CD8-positive, alpha-beta memory T cell (primary cell): ENCODE measurements at places on chromosomes 7 and 10.
A peak's percentile ranks its signal among the peaks of the same experiment; 100 is the strongest.

DNA sequence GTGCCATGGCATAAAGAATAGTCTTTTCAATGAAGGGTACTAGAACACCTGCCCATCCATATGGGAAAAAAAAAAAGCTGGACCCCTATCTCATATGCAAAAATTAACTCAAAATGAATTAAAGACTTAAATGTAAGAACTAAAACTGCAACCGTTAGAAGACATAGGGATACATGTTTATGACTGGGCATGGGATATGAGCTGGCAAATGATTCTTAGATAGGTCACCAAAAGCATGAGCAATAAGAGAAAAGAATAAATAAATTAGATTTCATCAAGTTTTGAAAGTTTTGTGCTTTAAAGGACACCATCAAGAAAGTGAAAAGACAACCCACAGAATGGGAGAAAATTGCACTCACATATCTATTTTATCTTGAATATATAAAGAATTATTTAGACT, 222.0 kb downstream of the ADK start:
- H3K27me3 ChIP-seq: no peaks in the 10 kb centered on the region
- H3K4me1 ChIP-seq: no peaks in the 10 kb centered on the region
- H3K4me3 ChIP-seq: no peak overlapping the region
- H3K36me3 ChIP-seq: no peaks in the 10 kb centered on the region

GRCh38 chr7:118496138-118496644, 271.7 kb downstream of the ANKRD7 start:
- H3K4me3 ChIP-seq: no peak overlapping the region
- no peaks in the 10 kb centered on the region for H3K4me1 ChIP-seq
- DNase-seq: no peak

- H3K27ac ChIP-seq: no peak overlapping the region
- no peaks in the 10 kb centered on the region for H3K36me3 ChIP-seq
- H3K4me3 ChIP-seq: no peak overlapping the region
- H3K27me3 ChIP-seq: no peaks in the 10 kb centered on the region
Measured at GRCh38 chr7:13032084-13032483, 344.7 kb downstream of the ARL4A start.

- H3K27ac ChIP-seq: peak overlapping the region; percentile 40
- no peaks in the 10 kb centered on the region for H3K36me3 ChIP-seq
- peaks cover 83% of the 10 kb centered on the region for H3K4me1 ChIP-seq
- peak; percentile 79 for DNase-seq
- H3K27me3 ChIP-seq: no peaks in the 10 kb centered on the region
- peak overlapping the region; percentile 40 for H3K4me3 ChIP-seq
Measured at GRCh38 chr7:8125680-8126444, 136.1 kb downstream of the ICA1 start.

DNA sequence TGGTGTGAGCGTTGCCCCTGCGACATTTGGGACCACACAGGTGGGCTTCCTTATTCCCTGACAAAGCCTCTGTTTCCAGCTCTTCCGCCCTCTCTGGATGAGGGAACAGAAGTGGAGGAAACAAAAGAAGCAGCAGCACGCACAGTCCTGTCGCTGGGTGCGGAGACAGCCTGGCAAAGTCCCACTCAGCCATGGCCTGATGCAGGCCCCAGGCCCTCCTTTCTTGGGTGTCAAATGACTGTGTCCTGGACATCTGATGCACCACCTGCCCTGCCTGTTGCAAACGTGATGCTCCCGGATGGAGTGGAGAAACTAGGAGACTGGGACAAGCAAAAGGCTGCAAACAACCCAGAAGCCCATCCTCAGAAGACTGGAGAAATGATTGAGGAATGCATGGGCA, 20.7 kb downstream of the ZMIZ2 start:
- no peaks in the 10 kb centered on the region for H3K27me3 ChIP-seq
- H3K36me3 ChIP-seq: peaks cover 25% of the 10 kb centered on the region
- H3K27ac ChIP-seq: no peak overlapping the region
- H3K4me1 ChIP-seq: peaks cover 32% of the 10 kb centered on the region

DNA sequence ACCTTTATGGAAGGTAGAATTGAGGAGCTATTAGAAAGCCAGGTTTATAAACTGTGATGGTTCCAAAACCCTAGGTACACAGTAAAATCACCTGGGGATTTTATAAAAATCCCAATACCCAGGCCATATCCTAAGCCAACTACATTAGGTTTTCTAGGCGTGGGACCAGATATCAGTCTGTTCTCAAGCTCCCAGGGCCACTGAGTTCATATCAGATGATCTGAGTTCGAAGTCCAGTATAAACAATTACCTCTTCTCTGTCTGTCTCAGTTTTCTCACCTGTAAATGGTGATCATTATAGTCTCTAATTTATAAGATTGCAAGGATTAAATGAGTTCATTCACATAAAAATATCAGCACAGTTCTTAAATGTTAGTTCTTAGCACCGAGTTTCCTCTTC, 60.6 kb downstream of the CAV1 start:
- H3K36me3 ChIP-seq: no peaks in the 10 kb centered on the region
- H3K27me3 ChIP-seq: no peaks in the 10 kb centered on the region
- no peak for DNase-seq
- H3K4me3 ChIP-seq: no peak overlapping the region
- H3K27ac ChIP-seq: no peak overlapping the region

DNA sequence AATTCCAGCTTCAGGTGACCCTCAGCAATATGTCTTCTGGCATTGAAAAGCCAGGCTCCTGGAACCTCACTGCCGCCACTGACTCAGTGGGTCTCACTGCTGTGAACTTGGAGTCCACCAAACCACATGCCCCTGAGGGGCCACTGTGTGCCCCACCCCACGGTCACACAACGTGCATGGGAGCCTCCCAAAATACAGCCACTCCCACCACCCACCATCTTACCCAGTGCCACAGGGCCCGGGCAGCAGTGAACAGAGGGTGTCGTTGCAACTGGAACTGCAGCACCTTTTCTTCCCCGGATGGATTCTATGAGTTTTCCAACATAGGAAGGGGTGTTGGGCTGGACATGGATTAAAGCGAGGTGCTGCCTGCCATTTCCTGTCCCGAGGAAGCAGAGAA, 60.1 kb downstream of the ASB13 start:
- no peaks in the 10 kb centered on the region for H3K4me1 ChIP-seq
- no peaks in the 10 kb centered on the region for H3K36me3 ChIP-seq
- no peak overlapping the region for H3K27ac ChIP-seq
- H3K4me3 ChIP-seq: no peak overlapping the region
- no peaks in the 10 kb centered on the region for H3K27me3 ChIP-seq
- no peak for DNase-seq

- no peak overlapping the region for H3K27ac ChIP-seq
- H3K36me3 ChIP-seq: no peaks in the 10 kb centered on the region
- no peaks in the 10 kb centered on the region for H3K27me3 ChIP-seq
- no peak for DNase-seq
- no peak overlapping the region for H3K4me3 ChIP-seq
Measured at GRCh38 chr10:5652746-5653145, 13.6 kb downstream of the ASB13 start.

GRCh38 chr7:83547526-83547925, 101.4 kb downstream of the SEMA3E start:
- H3K36me3 ChIP-seq: no peaks in the 10 kb centered on the region
- no peaks in the 10 kb centered on the region for H3K4me1 ChIP-seq
- no peaks in the 10 kb centered on the region for H3K27me3 ChIP-seq
- H3K4me3 ChIP-seq: no peak overlapping the region
- no peak for DNase-seq
